Camera-type eye (tissue), 1 donor: ENCODE measurements at places on chromosomes 3 and 15. TPM values are rescaled to one million over a fixed set of nuclear protein-coding genes. Genes with fewer than 3 reads are reported as not detected.

GP5 gene
- 1.1 TPM for total RNA-seq

SI gene
- not detected for total RNA-seq

NAALADL2 gene
- 43.9 TPM for total RNA-seq

LPCAT4 gene
- total RNA-seq = 19.2 TPM

UROC1 gene
- total RNA-seq = 0.11 TPM

NTRK3 gene
- 14.6 TPM for total RNA-seq

ST8SIA2 gene
- total RNA-seq = 18.9 TPM

DNAH12 gene
- 0.71 TPM for total RNA-seq

GABRR3 gene
- 25.8 TPM for total RNA-seq

SCN11A gene
- total RNA-seq = 1.4 TPM

CCR1 gene
- total RNA-seq = 1.7 TPM

RGMA gene
- 13.7 TPM for total RNA-seq

GPR171 gene
- total RNA-seq = 0.38 TPM

GPR160 gene
- total RNA-seq = 61.7 TPM

CHST13 gene
- 0.38 TPM for total RNA-seq

GPR15 gene
- total RNA-seq = not detected

XCR1 gene
- total RNA-seq = not detected

SLC27A2 gene
- 10.4 TPM for total RNA-seq

ALAS1 gene
- 41.1 TPM for total RNA-seq

CCK gene
- total RNA-seq = 5.6 TPM

ISG20 gene
- 6.5 TPM for total RNA-seq
